ENCODE measurements at places on chromosomes 3 and 15.

DNA sequence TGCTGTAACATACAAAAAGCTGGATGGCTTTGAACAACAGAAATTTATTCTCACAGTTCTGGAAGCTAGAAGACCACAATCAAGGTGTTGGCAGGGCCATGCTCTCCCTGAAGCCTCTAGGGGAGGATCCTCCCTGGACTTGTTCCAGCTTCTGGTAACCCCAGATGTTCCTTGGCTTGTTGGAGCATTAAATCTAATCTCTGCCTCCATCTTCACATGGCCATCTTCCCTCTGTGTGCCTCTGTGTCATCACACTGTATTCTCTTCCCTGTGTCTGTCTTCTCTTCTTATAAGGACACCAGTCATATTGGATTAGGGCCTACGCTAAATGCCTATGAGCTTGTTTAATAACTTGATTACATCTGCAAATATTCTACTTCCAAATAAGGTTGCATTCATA is 109.5 kb downstream of the STAG1 start:
- DNase-seq: no peak

- DNase-seq: peak; percentile 15
These were observed 165.3 kb downstream of the FMN1 start for GRCh38 chr15:33029109-33029652.

DNA sequence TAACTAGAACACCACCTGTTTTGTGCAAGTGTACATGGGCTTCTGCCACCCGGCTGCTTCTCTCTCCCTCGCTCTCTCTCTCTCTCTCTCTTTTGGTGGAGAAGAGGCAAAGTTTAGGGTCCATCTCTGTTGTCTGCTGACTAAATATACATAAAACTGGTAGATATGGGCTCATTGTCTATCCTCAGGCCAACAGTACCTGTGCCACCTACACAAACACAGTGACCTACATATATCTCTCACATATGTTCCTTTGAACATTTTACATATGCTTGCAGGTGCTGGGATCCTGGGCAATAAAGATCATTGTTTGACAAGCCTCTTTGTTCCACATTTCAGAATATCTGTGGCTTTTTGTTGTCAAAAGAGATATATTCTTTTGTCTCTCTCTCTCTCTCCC is 256.3 kb upstream of the KCNH8 start:
- DNase-seq: no peak

- DNase-seq: peak; percentile 72
These were observed 37.7 kb downstream of the TM4SF4 start for GRCh38 chr3:149512073-149512782.

DNA sequence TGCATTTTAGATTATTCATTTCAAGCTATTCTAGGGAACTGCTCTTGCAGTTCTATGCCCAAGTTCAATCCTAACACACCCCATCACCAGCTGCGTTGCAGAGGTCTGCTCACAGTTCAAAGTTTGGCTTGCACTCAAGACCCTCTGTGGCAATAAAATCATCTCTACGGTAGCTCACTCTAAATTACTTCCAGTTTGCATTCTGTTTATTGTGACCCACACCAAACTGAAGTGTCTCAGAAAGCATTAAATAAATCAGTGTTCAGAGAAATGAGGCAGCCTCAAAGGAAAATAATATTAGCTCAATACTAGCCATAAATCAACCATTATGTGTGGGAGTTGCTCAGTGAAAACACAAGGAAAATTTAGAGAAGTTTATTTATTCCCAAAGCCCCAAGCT is 250.3 kb downstream of the MAGI1 start:
- no peak for DNase-seq

DNA sequence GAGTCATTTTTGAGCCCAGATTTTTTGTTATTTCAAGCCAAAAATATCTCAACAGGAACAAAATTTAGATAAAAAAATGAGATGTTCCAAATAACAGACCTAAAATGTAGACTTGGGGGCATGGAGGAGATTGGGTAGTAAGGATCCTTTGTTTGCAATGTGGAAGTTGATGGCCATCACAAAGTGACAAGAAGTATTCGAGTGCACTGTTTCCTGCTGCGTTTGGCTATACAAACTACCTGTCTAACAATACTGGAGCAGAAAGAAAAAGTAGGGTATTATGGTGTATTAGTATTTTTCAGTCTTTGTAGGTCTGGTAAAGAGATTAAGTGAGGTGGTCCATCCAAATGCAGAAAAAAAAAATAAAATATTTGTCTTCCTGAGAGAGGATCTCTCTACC is 284.2 kb downstream of the C3orf38 start:
- DNase-seq: no peak

- DNase-seq: peak; percentile 69
These were observed 465.8 kb downstream of the FOXP1 start for GRCh38 chr3:71117572-71118247.

DNA sequence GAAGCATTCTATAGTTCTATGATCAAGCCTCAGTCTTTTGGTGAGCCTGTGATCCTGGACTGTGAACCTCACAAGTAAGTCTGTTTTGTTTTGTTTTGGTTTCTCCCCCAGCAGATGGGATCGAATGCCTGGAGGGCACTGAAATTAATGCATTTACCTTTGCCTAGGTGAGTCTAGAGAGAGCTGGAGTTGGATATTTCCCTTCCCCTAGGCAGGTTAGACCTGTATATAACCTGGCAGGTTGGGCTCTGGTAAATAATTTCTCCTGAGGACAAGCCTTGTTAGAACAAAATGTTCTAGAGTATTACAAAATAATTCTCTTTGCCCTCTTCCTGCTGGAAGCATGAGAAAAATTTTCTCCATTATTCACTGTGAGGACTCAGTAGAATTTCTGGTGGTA is 211.9 kb downstream of the TPRG1 start:
- no peak for DNase-seq

GRCh38 chr3:112137781-112138180 is 4.7 kb upstream of the GCSAM start:
- no peak for DNase-seq

DNA sequence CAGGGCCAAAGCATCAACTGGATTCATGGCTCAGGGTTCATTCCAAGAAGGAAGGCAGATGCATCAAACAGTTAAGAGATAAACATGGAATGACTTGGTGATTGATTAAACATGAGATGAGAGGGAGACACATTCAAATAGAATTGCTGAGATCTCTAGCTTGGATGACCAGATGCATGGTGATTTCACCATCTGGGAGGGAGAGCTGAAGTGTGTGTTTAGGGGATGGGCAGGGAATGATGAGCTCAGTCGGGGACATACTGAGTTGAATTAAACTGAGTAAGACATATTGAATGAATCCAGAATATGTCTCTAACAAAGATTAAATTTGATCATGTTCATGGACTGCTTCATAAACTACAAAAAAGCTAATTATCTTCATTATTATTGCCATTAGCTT is 35.5 kb downstream of the CADPS start:
- no peak for DNase-seq

DNA sequence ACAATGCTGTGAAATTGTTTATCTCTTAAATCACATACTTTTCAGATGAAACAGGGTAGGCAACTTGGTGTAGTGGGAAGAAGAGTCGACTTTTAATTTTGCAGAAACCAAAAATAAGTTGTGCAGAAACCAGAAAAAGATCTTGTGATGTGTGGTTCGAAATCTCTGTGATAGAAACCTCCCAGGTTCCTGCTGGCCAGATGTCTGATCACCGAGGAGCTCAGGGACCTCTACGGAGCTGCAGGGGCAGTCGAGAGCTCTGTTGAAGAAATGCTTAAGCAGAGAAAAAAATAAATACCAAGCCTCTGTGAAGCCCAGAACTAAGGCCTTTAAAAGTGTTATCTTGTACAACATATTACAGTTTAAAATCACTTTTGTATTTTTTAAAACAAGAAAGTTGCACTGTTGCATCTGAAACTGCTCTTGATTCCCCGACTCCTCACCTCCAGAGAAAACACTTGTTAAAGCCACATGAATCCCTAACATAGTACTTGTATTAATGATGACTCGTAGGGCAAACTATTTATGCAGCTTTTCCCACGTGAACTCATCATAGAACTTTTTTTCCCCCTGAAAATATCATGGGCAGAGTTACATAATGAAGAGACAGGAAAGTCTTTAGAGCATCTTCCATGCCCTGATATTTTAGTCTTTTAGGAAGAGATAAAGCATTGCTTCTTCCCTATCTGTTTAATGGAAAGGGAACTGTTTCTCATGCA is 51.3 kb downstream of the CCK start:
- DNase-seq: peak; percentile 68

GRCh38 chr3:50395070-50395860 is 35.9 kb upstream of the TMEM115 start:
- no peak for DNase-seq

- DNase-seq: no peak
These were observed 431.3 kb upstream of the MDFIC2 start for GRCh38 chr3:70743754-70744153.

DNA sequence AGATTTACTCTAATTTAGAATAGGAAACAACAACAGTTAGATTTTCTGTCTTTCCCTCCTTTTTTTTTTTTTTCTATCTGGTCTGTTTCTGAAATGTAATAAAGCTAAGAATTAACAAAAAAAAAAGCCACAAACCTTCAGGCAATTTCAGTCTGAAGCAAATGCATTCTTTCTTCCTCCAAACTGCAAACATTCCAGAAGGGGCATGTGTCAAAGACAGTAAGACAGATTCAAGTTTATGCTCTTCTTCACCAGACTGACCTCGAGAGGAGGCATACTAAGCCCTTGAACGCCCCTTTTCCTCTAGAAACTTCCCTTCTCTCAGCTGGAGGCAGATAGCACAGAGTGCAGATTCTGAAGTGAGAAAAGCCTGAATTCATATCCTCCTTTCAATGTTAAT is 654.6 kb upstream of the LMCD1 start:
- no peak for DNase-seq

- DNase-seq: no peak
These were observed 16.1 kb downstream of the ROBO1 start for GRCh38 chr3:79751703-79752102.

DNA sequence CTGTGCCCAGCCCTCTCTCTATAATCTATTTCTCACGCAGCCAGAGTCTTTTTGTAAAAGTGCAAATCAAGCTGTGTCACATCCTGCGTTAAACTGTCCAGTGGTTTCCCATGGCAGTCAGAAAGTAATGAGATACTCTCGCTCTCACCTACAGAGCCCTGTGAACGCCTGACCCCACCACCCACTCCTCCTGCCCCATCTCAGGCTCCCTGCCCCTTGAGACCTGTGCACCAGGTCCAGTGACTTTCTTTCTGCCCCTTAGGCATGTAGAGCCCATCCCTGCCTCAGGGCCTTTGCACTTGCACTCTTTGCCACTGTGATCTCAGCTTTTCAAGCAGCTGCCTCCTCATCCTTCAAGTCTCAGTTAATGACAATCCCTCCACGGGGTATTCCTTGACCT is 58.3 kb upstream of the RASGRP1 start:
- DNase-seq: no peak

DNA sequence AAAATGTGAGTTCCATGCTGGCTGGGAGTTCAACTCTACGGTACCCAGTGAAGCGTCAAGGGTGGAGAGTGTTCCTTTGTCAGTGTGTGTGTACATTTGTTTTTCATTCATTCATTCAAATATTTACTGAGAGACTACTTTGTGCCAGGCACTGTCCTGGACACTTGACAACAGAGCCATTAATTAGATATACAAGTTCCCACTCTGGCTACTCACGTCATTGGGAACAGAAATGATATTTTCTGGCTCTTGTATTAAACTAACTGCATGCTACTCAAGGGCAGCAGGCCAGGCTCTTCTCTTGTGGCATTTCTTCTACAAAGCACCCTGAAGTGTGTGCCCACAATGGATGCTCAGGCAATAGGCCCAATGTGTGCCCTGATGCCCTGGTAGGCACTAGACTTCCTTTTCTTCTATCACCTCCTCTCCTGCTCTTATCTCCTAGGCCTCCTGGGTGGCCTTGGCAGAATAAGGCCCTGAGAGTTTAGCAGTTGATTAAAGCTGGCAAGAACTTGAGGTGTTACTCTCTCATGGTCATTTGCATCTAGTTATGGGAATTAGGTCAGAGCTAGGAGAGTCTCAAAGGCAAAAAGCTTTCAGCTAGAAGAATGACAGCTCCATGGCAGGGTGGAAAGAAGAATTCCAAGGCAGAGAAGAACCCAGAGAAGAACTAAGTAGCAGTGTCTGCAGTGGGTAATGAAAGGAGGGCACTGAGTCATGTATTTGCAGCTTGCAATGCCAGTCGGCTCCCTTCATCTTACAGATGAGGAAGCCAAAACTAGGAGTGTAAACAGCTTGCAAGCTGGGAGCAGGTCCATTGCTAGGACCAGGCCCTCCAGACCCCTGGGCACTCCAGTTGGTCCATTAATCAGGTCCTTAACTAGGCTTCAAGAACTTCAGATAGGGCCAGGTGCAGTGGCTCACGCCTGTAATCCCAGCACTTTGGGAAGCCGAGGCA is 14.0 kb upstream of the SMAD3 start:
- no peak for DNase-seq

DNA sequence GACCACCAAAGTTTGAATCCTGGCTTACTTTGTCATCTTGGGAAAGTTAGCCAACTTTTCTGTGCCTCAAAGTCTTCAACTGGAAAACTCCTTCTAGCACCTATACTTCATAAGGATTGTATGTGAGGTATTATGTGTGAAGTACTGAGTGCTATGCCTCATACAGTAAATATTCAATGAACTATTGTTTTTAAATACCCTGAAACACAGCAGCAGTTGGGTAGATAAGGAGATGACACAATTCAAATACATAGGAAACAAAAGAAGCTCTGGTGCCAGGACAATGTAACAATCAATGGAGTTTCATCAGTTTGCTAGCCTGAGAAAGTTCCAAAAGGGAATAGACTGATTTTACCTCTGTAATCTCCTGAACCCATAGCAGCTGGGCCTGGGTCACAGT is 43.3 kb downstream of the TUBGCP4 start:
- DNase-seq: no peak

GRCh38 chr3:149382518-149382917 is 5.1 kb upstream of the TM4SF1 start:
- no peak for DNase-seq

- no peak for DNase-seq
These were observed 49.9 kb downstream of the ZNF621 start for GRCh38 chr3:40574661-40575060.

GRCh38 chr3:66229931-66230330 is 9.1 kb downstream of the SLC25A26 start:
- DNase-seq: no peak

DNA sequence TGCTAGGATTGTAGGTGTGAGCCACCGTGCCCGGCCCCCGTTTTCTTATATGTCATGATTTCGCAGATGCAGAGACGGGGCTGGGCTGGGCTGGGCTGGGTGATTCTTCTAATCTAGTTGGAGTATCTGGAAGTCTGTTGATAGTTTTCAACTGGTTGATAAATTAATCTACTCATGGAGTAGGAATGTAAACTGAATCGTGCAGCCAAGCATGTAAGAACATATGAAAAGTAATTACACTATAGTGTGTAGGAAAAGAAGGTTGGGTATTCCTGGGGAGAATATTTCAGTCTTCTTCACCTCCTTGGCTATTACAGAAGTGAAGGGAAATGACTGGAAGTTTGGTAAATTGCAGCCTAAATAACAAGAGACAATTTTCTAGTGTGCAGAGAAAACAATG is 82.6 kb upstream of the MAGI1 start:
- peak; percentile 88 for DNase-seq

GRCh38 chr3:97871801-97872524 is 50.2 kb downstream of the CRYBG3 start:
- DNase-seq: peak; percentile 97
